NCI-H2107 (cell line): ENCODE measurements at places on chromosomes 4 and X.

GRCh38 chr4:54571293-54572151, 86.2 kb upstream of the KIT start:
- DNase-seq = no peak

GRCh38 chr4:24690436-24690835, 104.9 kb upstream of the SOD3 start:
- DNase-seq = no peak

- no peak for DNase-seq
Measured at GRCh38 chr4:156654410-156654809, 317.2 kb downstream of the PDGFC start.

DNA sequence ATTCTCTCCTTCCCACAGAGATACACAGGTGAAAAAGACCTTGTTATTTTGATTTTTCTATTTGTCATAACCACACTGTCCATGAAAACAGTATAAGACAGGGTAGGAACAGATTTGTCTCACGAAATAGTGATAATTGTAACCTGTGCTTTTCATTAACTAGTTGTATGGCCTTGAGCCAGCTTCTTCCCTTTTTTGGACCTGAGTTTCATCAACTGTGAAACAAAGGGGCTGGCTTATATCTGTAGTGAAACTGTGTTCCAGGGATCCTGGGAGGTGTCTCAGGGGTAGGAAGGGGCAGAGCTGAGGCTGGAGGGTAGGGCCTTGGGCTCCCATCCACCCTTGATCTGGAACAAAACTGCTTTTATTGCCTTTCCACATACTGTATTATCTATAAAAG, 50.9 kb downstream of the MED28 start:
- no peak for DNase-seq
